ENCODE measurements at places on chromosomes 5 and 9. TPM values are rescaled to one million over a fixed set of nuclear protein-coding genes. Genes with fewer than 3 reads are reported as not detected.

The CDH12 gene
- total RNA-seq: not detected

The LCP2 gene
- 3.2 TPM for total RNA-seq

The FGFR4 gene
- total RNA-seq: 0.56 TPM

The SH3TC2 gene
- 0.41 TPM for total RNA-seq

The SLC34A1 gene
- total RNA-seq: not detected

The GALNT12 gene
- 1.6 TPM for total RNA-seq

The ORM1 gene
- 33.5 TPM for total RNA-seq

The GCNT1 gene
- total RNA-seq: 5.0 TPM

- no peak for DNase-seq
These were observed 485.9 kb upstream of the C9orf72 start for GRCh38 chr9:28059192-28059591.

DNA sequence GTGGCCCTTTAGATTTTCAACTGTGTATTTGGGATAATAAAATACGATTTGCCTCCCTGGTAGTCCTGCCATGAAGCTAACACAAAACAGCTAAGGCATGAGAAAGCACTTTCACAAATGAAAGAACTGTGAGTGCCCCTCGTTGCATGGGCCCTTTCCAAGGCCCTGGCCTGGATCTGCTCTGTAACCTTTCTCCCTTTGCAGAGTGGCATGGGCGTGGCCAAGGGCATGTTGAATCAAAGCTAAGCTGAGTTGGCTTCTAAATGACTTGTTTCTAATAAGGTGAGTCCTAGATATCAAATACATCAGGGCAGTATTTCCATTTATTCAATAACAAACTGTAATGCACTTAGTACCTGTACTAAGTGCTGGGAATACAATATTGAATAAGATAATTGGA, 78.7 kb upstream of the PTPN3 start:
- no peak for DNase-seq

- DNase-seq: no peak
These were observed 306.6 kb upstream of the DMRT1 start for GRCh38 chr9:534886-535285.

DNA sequence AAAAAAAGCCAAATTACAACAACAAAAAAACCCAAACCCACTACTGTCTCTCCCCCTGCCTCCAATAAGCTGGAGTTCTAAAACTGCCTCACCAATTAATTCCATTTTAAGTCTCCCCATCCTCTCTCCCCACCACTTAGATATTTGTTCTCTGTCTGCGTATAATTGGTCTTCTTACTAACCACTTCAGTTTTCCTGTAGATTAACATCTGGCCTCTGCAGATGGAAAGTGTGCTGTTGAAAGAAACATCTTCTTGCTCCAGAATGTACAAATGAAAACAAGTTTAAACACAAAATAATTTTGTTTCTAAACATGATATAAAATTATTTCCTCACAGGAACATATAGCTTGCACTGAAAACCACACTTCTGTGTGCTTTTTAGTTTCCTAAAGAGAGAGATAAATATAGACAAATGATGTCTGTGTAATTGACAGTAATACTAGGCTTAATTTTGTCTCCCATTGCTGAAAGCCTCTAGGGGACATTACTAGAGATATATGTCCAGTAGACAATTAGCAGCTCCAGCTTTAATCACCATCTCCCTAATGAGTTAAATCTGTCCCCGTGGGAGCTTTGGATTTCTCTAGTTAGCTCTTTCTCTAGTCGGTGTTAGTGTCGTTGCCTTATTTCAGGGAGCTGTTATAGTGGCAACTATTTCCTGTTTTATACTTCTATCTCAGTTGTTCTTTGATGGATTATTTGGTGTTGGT, 164.0 kb downstream of the ARHGAP26 start:
- no peak for DNase-seq

DNA sequence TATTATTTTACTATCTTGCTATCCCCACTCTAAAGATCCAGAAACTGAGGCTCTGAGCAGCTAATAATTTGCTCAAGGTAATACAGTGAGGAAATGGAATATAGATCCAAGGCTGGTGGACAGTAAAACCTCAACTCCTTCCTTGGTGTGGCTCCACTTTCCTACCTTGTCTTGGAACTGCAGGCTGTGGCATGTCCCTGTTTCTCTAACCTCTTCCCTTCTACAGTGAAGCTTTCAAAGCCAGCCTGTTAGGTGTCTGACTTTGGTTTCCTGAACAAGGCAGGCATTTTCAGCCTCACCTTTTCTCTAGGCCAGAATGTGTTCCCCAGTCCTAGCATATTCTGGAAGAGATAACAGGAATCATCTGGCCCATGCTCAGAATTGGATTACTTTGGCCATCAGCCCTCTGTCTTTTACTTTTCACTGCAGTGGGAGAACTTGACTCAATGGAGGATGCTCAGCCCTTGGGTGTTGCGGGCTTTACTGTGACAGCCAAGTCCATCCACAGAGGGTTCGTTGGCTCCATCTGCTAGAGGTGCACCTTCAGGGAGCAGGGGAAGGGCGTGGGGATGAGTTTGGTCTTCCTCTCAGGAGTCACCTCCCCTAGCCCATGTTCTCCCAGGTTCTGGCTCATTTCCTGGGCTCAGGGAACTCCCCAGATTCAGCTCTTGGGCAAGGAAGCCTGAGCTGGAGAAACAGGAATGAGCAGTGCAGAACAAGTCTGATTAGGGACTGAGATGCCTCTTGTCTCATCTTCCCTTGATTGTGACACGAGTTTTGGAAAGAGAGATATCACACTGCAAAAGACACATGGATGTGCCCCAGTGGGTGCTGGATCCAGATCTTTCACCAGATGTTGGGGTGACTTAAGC, 1.1 kb downstream of the NIPAL4 start:
- DNase-seq: no peak

- no peak for DNase-seq
These were observed 430 bp upstream of the MAPKAP1 start for GRCh38 chr9:125707472-125707804.

- no peak for DNase-seq
These were observed 19.0 kb downstream of the GPR107 start for GRCh38 chr9:130072515-130073235.

GRCh38 chr9:129720865-129721545, 31.8 kb downstream of the PTGES start:
- no peak for DNase-seq

GRCh38 chr5:1502046-1502736, 21.6 kb downstream of the LPCAT1 start:
- DNase-seq: no peak

GRCh38 chr5:93736284-93736683, 5.1 kb downstream of the POU5F2 start:
- no peak for DNase-seq

DNA sequence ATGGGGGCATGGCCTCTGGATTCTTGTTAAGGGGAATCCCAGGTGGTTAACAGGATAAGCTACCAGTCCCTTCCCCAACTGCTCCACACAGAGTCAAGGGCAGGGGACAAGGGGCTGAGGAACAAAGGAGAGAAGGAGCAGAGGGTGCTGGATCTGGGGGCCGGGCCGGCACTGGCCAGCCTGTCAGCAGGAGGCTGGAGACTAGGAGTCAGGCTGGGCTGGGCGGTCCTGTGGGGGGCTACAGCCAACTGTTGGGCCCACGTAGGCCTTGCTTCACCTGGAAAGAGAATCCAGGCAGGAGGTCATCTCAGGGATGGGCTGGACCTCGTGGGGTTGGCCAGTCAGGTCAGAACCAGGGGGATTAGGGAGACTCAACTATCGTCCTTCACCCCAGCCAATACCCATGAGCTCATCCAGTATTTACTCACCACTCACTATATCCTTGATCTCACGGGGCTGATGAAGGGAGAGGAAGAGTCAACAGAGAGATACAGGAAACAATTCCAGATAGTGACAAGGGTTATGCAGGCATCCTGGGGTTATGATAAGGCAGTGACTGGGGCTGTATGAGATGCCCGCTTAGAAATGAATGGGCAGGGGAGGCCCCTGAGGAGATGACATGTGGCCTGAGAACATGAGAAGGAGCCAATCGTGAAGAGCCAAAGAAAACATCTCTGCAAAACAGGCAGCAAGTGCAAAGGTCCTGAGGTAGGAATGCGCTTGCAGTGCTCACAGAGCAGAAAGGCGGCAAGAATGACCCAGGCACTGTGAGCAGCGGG, 47.9 kb upstream of the SLC25A51 start:
- DNase-seq: no peak

GRCh38 chr5:67248703-67249589, 52.3 kb upstream of the CD180 start:
- peak; percentile 36 for DNase-seq

DNA sequence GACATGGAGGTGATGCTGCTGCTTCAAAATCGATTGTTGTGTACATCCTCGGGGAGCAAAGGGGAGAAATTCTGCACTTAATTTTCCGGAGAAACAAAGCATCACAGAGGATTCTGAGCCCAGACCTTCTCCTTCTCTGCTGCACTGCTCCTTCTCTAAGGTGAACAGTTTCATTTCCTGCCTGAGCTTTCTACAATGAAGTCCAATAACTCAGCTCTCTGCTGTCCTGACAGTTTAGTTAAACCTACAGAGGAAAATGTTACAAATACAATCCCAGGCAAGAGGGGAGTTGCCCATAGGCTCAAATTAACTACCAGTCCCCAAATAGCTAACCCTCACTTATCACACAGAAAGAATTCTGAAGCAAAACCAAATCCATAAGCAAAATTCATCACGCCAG, 206.3 kb downstream of the EFNA5 start:
- no peak for DNase-seq

DNA sequence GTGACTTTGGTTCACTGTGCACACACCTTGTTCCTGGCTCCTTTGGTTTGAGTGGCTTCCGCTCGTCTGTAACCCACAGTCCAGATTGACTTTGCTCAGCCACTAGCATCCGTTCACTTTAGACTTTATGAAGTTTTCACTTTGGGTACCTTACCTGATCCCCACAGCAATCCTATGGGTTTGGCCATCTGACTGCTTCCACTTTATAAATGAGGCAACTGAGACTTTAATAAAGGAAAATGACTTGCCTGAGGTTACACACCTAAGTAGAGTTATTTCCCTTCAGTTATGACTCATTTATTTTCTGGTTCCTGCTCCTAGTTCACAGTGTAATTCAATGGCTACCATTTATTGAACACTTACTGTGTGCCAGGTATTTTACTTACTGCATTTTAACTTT, 94.2 kb upstream of the SAP30L start:
- no peak for DNase-seq

DNA sequence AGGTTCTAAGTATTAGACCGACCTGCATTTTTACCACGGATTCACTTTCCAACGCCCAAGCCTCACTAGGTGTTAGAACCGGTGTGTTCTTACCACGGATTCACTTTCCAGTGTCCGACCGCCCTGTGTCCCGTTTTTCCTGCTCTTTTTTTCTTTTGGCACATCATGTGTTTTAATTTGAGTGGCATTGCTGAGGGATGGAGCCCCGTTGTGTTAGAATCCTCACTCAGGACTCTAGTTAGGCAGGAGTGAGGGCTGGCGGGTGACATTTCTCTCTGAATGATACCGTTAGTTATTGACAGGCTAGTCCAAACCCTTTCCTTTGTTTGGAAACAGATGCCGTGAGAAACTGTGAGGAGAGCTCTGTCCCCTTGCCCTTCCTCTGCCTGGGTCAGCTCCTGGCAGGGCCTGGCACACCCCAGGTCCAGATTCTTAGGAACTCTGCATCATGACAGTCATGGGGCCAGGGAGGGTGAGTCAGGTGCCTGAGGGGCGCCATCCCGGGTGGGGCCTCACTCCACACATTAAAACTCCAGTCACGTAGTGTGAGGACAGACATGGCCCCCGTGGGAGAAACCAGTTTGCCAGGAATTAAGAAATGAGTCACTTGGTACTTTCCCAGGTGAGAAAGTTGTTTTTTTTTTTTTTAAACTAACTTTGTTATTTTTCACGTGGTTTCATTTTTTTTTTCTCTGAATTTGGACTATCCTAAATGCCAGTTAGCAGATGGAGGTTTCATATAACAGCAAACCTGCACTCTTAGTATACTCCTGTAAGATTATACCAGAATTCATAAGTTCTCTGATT, 15.8 kb downstream of the EXOC3 start:
- DNase-seq: no peak

DNA sequence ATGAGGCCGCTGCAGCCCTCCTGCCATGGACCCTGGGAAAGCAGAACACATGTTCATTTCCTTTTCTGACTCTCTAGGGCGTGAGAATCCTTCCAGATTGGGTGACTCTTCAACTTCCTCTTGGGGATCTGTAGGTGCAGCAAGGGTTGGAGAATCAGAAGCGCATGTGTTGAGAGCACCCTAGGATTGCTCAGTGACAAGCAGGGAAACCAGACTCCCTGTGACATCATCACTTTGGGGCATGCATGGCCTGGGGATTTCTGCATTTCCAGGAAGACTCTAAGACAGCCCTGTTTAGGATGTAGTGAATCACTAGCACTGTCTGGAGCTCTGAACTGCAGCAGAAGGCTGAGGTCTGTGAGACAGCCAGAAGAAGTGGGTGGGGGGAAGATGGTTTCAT, 15.1 kb upstream of the LCP2 start:
- no peak for DNase-seq

DNA sequence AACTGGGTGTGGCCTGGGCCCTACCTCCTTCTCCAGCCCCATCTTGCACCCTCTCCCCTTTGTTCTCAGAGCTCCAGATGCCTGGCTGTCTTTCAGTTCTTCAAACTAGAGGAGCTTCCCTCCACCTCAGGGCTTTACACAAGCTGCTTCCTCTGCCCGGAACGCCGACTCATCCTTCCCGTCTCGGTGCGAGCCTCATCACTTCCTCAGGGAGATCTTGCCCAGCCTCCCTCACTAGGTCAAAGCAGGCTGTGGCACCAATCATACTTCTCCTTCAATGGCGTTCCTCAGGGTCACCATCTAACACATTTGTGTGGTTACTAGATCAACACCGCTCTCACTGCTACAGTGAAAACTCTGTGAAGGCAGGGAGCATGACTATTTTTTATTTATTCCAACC, 56.2 kb upstream of the ZSWIM6 start:
- peak; percentile 41 for DNase-seq

GRCh38 chr5:6615034-6615815, 17.6 kb downstream of the NSUN2 start:
- peak; percentile 38 for DNase-seq

DNA sequence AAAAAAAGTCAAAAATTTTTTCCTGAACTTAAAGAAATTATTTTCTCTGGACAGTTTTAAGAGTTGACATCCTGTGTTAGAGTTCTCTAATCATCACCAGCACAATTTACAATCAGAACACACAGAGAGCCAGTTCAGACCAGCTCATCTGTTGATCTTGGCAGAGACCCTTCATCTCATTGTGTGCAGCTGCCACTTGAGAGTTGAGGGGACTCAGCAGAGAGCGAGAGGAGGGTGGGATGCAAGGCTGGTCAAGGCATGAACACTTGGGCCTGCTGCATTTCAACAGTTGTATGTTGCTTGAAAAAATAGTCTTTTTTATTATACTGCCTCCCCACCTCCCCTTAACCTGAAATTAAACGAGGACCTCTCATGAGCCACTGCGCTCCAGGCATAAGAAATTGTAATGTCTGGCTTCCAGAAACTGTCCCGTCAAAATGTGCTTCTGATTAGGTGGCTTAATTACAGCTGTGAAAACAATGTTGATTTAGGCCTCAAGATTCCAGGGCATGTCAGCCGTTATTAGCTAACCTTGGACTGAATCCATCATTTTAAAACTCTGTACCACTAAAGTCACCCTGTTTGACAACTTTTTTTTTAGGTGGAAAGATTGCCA, 383.6 kb downstream of the CCDC171 start:
- DNase-seq: no peak
